ENCODE measurements at places on chromosomes 7 and 10. TPM values are rescaled to one million over a fixed set of nuclear protein-coding genes. Genes with fewer than 3 reads are reported as not detected.

DNA sequence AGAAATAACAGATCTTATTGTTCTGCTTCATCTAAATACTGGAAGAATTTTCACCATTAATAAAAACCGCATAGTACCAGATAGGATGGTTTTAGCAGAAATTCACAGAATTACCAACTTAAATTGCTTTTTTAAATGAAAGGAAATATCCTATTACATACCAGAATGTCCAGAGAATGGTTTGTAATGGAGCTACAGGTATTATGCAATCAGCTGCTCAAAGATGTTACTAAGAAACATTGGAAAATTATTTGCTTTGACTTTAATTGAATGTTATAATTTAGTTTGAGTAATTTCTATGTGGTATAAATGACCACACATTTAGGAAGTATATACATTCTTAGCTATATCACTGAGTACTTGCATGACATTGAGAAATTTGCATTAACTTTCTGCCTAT is 338.3 kb downstream of the ETV1 start:
- H3K27me3 ChIP-seq, result no peaks in the 10 kb centered on the region
- H3K4me3 ChIP-seq, result no peak overlapping the region
- no peak overlapping the region for H3K27ac ChIP-seq
- DNase-seq, result no peak
- peaks cover 7% of the 10 kb centered on the region for H3K36me3 ChIP-seq

Gene C1QL3
- not detected for total RNA-seq

DNA sequence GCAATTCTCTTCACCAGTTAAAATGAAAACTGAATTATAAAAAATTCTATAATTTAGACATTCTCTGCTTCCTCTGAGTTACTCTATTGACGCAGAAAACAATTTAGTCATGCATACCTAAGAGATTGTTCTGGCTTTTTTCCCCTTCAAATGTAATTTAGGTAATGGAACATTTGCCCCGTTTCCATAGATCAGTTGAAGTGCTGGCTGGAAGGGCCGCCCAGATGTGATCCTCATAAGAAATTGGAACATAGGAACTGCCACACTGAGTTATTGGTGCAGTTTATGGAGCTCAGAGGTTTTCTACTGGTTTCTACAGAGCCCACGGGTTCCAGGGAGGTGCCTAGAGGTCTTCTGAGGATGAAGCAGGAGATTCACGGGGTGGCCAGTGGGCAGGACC is 581.7 kb downstream of the SDK1 start:
- peaks cover 18% of the 10 kb centered on the region for H3K36me3 ChIP-seq
- peaks cover 12% of the 10 kb centered on the region for H3K27me3 ChIP-seq
- H3K27ac ChIP-seq, result no peak overlapping the region
- no peak overlapping the region for H3K4me3 ChIP-seq
- peaks cover 21% of the 10 kb centered on the region for H3K4me1 ChIP-seq
- DNase-seq, result no peak

Gene CPED1
- not detected for total RNA-seq

- no peaks in the 10 kb centered on the region for H3K36me3 ChIP-seq
- no peak overlapping the region for H3K27ac ChIP-seq
- peaks cover 4% of the 10 kb centered on the region for H3K27me3 ChIP-seq
- no peak overlapping the region for H3K4me3 ChIP-seq
- H3K4me1 ChIP-seq, result peaks cover 17% of the 10 kb centered on the region
These were observed 157.4 kb downstream of the SKIDA1 start for GRCh38 chr10:21368022-21368582.

DNA sequence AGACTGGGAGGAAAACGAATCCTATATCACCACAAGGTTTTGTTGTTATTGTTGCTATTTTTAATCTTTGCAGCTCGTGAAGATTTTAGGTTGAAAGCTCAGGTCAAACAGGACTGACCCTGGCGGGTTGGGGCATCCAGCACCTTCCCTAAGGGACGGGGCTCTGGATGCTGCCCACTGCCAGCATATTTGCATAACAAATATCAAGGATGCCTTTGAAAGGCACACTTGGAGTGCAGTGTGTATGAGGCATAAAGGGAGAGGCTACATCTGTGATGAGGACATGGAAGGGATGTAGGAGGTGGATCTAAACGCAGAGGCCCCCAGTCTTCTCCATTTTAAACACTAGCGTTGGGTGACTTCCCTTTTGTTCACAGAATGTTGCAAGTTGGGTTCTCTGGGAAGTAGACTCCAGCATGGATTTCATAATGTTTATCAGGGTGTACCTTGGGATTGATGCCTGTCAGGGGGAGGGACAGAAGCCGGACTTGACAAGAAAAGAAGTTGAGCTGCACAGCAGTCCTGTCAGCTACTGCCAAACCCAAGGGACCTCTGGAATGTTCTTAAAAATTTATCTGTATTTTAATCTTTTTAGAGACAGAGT is 181.1 kb upstream of the IMMP2L start:
- H3K27ac ChIP-seq, result no peak overlapping the region
- peaks cover 2% of the 10 kb centered on the region for H3K27me3 ChIP-seq
- H3K4me1 ChIP-seq, result peaks cover 2% of the 10 kb centered on the region
- no peak overlapping the region for H3K4me3 ChIP-seq
- peaks cover 4% of the 10 kb centered on the region for H3K36me3 ChIP-seq
- DNase-seq, result no peak

DNA sequence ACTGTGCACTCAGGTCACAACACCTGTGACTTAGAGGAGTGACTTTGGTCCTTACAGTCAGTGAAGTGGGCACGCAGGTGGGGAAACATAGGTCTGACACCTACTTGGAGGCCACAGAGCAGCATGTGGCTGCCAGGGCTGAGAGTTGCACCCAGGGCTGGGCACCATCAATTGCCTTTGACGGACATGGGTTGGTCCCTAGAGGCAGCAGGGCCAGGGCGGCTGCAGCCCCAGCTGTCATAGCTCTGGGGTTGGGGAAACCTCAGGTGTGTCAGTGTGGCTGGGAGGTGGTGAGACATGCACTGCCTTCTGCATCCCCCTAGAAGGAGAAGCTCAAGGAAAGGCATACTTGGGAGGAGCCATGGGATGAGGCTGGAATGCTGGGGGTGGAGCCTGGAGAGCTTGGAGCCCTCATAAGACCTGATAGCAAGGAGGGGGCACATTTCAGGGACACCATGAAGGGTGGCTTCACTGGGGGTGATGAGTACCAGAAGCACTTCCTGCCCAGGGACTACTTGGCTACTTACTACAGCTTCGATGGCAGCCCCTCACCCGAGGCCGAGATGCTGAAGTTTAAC is at the start of gene INMT:
TSS of gene INMT (plus strand) at position 440 of the 578 bp plus-strand sequence. CDS start at position 456, 16 bp downstream.
- peaks cover 9% of the 10 kb centered on the region for H3K4me1 ChIP-seq
- H3K36me3 ChIP-seq, result peaks cover 21% of the 10 kb centered on the region
- peak within 1 kb of the TSS; percentile 84 for H3K27ac ChIP-seq

DNA sequence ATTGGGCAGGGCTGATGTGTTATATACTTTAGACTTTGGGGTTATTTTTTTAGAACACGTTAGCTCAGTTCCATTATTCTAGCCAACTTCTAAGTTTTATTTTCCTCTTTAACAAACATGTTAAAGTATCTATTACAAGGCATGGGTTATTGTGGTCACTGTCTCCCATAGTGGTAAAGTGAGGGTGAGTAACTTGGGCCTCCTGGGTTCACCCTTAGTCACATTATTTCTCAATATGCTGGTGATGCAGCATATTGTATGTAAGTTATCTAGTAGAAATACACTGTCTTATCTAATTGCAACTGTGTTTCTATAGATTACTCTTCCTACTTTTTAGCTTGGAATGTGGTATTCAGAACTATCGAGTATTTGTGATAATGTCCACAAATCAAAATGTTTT is 65.9 kb downstream of the BBS9 start:
- no peak overlapping the region for H3K27ac ChIP-seq
- peaks cover 5% of the 10 kb centered on the region for H3K4me1 ChIP-seq
- H3K4me3 ChIP-seq, result no peak overlapping the region
- DNase-seq, result no peak

- no peaks in the 10 kb centered on the region for H3K36me3 ChIP-seq
- H3K27ac ChIP-seq, result no peak overlapping the region
- H3K4me1 ChIP-seq, result no peaks in the 10 kb centered on the region
- no peak overlapping the region for H3K4me3 ChIP-seq
- DNase-seq, result no peak
These were observed 56.9 kb downstream of the ATAD1 start for GRCh38 chr10:87761153-87761552.

DNA sequence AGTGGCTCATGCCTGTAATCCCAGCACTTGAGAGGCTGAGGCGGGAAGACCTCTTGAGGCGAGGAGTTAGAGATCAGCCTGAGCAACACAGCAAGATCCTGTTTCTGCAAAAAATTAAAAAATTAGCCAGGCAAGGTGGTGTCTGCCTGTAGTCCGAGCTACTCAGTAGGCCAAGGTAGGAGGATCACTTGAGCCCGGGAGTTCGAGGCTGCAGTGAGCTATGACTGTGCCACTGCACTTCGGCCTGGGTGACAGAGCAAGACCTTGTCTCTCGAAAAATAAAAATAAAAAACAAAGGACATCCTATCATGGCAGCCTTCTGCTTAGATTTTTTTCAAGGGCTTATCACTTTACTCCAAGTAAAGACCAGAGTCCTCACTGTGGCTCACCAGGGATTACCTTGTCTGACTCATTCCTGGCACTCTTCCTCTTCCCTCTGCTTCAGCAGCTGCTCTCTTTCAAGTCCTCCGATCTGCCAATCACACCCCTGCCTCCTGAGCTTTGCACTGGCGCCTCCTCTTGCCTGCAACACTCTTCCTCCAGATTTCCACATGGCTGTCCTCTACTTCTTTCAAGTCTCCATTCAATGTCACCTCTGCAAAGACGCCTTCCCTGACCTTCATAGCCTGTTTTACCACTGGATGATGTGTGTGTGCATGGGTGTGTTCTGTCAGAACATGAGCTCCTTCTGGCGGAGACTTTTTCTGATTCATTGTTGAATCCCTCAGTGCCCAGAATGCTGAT is 7.7 kb downstream of the PRTFDC1 start:
- DNase-seq, result no peak
- no peak overlapping the region for H3K4me3 ChIP-seq
- no peak overlapping the region for H3K27ac ChIP-seq
- H3K36me3 ChIP-seq, result no peaks in the 10 kb centered on the region
- peaks cover 5% of the 10 kb centered on the region for H3K4me1 ChIP-seq

- H3K4me3 ChIP-seq, result no peak overlapping the region
- no peaks in the 10 kb centered on the region for H3K4me1 ChIP-seq
- DNase-seq, result no peak
These were observed 236.6 kb upstream of the GRB10 start for GRCh38 chr7:51019191-51019844.
